ENCODE measurements at places on chromosomes 3 and 15.

GRCh38 chr3:194315088-194315964, 35.8 kb downstream of the CPN2 start:
- DNase-seq, result peak; percentile 79

GRCh38 chr3:64049832-64050231, 26.5 kb upstream of the PSMD6 start:
- DNase-seq, result no peak

DNA sequence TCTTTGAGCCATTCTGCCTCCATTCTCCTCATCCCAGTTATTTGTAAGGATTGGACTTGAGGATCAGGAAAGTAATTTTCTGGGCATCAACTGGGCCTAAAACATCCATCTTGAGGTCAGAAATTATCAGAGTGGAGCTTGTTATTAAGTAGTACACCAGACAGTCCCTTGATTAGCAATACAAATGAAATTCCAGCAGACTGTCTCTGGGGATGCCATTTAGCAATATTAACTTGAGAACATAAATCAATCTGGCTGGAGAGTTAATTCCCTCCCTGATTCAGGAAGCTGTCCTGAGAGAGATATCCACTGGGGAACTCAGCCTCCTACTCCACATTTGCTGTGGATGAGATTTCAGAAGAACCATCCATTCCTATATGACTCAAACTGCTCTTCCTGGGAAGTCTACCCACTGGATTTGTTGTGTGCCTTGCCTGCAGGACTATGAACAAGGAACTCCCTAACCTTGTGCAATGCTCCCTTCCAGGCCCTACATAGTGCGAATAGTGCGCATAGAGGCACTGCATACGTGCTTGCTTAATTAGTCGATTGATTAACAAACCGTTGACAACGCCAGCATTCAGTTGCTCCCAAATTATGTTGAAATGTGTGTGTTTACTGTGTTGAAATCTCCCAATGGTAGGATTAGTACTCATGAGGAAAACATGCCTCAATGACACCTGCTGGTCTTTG, 36.1 kb upstream of the MTMR14 start:
- no peak for DNase-seq

DNA sequence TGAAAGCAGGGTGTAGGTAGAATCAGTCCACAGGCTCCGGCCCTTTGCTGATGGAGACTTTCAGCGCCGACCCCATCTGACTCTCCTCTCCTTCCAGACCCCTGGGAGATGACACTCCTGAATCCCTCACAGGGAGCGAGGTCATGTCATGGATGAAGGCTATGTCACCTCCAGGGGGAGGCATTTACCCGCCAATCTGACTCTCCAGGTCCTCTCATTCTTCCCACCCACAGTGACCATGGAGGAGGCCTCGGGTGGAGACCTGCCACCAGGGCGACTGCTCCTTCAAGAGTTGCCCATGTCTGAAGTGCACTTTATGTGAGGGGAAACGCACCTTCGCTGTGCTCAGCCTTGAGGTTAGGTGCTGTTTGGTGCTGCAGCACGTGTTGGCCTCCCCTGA, 112.7 kb downstream of the KLF13 start:
- no peak for DNase-seq

DNA sequence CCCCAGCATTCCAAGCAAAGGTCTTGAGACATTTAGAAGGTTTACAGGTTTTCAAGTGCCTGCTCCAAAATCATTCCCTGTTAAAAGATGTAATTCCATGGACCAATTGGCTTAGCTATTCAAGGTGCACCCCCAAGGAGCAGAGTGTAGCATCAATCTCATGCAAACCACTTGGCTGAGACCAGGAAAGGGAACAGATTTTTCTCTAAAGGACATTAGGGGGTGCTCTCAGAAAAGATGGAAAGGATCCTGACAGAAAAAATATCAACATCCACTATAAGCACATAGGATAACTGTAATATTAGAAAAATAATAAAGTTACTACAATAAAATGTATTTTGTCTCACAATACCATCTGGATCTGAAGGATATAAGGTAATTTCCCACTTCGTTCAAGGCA, 328.0 kb upstream of the CDIN1 start:
- DNase-seq, result no peak

Measured in activated naive CD4-positive, alpha-beta T cell (primary cell).